ENCODE measurements at places on chromosomes 1 and 21.

- DNase-seq: no peak
Measured at GRCh38 chr21:14452031-14452726, 69.2 kb upstream of the HSPA13 start.

GRCh38 chr1:159030877-159031447, 21.3 kb downstream of the IFI16 start:
- no peak for DNase-seq

GRCh38 chr1:77316966-77317365, 35.1 kb downstream of the AK5 start:
- DNase-seq: no peak

DNA sequence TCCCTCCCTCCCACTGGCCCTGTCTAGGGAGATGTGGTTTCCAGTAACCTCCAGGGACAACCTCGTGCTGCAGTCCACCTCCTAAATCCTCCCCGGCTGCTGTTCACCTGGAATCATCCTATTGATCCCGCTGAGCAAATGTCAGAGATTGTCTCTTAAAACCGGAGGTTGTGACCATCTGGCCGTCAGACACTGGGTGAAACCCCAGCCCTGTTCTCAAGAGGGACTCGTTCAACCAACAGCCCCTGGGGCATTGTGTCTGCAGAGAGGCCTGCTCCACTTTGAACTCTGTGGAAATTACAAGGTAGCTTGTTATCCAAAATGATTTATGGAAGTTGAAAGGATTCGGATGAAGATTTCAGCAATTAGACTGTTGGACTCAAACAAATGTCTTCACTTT, 498.0 kb downstream of the MATN1 start:
- no peak for DNase-seq

DNA sequence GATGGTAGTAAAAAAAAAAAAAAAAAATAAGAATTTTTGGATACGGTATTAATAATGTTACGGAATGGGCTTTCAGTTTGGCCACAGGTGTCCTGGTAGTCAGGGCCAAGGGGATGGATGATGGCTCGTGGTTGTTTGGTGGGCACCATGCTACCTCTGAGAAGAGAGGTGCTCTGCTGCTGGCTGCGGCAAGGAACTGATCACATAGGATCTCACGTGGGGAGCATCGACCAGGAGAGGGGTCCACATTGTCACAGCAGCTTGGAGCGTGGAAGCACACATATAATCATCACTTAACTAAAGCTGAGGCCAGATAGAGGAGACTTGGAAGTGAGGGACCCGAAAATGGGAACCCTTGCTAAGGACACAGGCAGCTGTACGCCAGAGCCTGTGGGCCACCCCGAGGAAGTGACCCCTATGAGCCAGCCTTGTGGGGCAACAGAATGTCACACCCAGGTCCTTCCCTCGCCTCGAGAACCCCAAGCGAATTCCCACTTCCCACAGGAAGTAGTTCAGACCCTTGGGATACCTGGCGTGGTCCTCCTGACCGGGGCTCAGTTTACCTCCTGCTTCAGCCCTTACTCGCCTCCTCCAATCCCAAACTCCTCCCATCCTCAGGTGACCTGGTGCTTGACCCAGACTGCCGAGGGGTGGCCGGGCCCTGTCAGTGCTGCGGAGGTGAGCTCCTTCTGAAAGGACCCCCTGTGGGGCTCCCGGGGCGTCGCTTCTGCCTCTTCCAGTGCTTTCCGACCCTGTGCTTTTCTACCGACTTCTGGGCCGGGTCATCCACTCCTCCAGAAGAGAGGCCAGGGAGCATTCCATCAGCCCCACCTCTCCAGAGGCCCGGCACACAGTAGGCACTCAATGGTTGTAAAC, 222.0 kb downstream of the CAMTA1 start:
- DNase-seq: no peak

DNA sequence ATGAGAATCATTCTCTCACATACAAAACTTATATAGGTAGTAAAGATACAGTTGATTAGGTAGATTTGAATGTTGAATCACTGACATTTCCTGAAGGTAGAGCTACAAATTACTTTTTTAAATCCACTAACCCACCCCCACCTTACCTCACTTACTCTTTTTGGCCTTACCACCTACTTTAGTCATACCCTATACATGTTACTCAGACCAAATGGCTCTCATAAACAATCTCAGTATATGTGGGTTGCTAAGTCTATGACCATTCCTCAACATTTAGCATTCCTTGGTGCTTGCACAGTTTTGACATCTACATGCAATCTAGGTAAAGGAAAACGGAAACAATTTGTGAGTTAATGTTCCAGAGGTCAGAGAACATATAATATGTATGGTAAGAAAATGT, 26.3 kb downstream of the SYDE2 start:
- no peak for DNase-seq

GRCh38 chr1:23135268-23135667, 33.4 kb downstream of the LUZP1 start:
- no peak for DNase-seq

DNA sequence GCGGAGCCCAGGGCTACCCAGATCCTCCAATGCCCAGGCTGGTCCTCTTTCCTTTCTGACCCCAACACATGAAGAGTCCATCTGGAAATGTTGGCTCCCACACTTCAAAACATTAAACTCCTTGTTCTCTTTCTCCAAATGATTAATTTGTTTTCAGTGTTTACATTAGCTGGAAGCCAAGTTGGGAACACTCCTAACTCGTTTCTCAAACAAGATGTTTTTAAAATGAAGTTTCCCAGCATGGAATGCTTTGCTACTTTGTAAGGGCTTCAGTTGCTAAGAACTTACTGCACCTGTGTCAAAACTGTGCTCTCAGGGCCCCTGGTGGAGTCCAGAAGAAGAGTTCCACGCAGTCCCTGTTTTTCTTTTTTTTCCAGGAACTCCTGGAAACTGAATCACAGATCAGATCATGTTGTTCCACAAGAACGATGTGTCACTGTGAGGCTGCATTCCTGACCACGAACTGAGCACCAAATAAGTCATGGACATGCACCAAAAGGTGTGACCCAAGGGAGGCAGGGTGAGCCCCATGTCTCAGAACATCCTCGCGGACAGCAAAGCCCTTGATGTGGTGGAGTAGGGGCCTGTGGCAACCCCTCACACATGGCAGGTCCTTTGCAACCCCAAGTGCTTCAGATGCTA, 257.3 kb downstream of the KCNJ6 start:
- DNase-seq: peak; percentile 58

DNA sequence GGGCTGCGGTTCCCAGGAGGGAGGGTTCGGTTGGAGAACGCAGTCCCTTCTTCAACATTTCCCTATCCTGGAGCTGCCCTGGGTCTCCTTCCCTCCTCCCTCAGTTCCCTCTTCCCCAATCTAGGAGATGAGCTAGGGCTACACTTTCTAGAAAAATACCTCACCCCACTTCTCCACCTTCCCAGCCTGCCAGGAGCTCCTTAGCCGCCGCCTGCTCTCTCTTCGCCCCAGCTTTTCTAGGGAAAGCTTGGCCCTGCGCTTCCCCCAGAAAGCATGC, 488 bp upstream of the ADAMTS1 start:
- no peak for DNase-seq

DNA sequence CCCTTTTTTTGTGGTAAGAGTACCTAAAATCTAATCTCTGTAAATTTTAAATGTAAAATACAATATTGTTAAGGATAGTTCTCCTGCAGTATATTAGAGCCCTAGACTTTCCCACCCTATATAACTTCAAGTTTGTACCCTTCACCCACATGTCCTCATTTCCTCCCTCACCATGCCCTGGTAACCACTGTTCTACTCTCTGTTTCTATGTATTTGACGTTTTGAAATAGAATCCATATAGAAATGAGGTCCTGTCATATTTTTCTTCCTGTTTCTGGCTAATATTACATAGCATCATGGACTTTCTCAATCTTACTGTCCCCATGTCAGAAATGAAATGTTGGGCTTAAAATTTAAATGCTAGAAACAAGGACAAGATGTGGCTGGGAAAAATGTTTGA, 24.8 kb downstream of the GBP7 start:
- no peak for DNase-seq

- no peak for DNase-seq
Measured at GRCh38 chr1:203517426-203518110, 23.6 kb downstream of the OPTC start.

DNA sequence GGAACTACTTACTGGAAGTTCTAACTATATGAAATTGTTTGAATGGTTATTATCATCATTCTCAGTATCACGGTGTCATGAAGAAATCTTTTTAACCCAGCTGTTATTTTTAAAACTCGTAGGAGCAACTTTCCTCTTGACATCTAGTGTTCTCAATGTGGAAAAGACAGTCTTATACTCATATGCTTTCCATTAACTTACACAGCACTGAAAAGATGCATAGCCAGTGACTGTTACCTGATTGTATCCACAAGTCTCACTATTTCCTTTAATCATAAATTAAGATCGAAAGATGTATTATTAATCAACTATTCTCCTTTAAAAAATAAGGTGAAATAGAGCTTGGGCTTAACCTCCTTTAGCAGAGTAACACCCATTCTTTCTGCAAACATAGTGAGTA, 59.7 kb upstream of the TNFSF4 start:
- no peak for DNase-seq

DNA sequence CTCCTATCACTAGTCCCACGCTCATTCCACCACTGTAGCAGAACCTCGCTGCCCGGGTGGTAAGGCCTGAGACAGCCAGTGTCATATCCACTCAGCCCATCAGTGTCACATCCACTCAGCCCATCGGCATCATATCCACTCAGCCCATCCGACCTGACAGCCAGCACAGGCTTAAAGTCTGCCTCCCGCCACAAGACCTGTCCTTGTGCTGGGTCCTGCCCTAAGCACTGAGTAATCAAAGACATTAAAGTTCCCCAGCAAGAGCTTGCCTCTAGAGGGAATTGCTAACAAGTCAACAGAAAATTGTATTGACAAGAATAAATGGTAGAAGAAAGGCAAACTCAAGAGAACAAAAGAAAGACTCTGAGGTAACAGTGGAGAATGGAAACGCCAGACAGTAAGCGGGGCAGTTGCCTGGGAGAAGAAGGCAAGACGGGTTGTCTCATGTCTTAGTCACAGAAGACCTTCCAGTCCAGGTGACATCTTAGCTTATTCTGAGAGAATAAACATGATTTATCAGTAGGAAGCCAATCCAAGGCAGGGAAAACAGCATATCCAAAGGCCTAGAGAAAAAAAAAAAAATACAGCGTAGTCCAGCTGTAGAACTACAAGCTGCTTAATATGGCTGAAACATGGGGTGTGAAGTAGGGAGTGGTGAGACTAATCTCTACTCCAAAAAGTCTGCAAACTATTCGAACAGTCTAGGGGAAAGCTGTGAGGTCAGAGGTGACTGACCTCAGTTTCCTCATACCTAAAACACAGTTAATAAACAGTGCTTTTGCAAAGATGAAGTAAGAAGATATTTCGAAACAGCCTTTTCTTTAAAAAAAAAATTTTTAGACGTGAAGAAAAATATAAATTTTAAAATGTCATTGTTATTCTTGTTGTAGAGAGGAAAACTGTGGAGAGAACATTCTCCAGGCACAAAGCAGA, 1.1 kb downstream of the ITLN1 start:
- DNase-seq: no peak

- DNase-seq: no peak
Measured at GRCh38 chr1:48187969-48188563, 34.5 kb upstream of the SLC5A9 start.

GRCh38 chr1:11526071-11526895, 47.3 kb downstream of the DISP3 start:
- no peak for DNase-seq

Measured in AG09309 (cell line).